ENCODE measurements at places on chromosomes 2 and 18. TPM values are rescaled to one million over a fixed set of nuclear protein-coding genes. Genes with fewer than 3 reads are reported as not detected.

DNA sequence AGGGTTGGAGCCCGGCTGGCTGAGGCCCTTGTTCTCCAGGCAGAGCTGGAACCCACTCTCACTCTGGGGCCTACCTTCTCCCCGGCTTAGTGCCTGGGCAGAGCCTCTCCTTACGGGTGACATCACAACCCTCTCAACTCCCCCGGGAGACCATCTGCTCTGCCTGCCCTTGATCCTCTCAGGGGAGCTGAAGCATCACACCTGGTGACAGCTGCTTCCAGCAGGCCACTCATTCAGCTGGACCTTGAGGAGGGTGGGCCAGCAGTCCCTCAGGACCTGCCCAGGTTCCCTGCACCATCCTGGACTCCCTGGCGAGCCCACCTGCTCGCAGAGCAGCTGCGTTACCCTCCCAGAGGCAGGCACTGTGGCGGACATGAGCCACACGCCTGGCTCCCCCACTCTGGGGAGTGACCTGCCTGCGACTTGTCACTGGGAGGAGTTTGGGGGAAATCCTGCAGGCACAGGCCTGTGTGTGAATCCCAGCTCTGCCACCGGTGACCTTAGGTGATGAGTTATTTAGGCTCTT, 13.1 kb downstream of the HS6ST1 start:
- no peak for DNase-seq
- peaks cover 79% of the 10 kb centered on the region for H3K4me1 ChIP-seq
- H3K27ac ChIP-seq: peak overlapping the region; percentile 6
- no peak overlapping the region for H3K4me3 ChIP-seq

DNA sequence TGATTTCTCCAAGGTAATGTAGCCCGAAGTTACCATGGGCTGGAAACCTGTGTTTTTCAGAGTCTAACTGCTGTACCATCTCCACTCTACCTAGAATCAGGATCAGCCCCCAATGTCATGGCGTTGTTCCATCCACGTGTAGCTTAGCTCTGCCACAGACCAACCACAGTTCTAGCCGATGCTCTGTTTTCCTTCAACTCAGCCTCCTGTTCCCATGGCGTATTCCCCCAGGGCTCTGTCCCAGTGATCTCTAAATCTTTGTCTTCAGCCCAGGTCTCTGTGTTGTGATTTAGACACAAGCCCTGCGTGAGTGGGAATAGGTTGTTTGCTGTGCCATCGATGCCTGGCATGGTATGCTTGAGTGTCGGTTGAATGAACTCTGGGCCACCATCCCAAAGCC, 53.4 kb downstream of the LPIN1 start:
- DNase-seq: no peak
- H3K27ac ChIP-seq: no peak overlapping the region
- no peak overlapping the region for H3K4me3 ChIP-seq
- peaks cover 19% of the 10 kb centered on the region for H3K36me3 ChIP-seq
- H3K27me3 ChIP-seq: no peaks in the 10 kb centered on the region

SRD5A2 gene
- 0.26 TPM for total RNA-seq

DQX1 gene
- total RNA-seq: 2.0 TPM

GRCh38 chr2:136505462-136505861, 259.9 kb upstream of the THSD7B start:
- H3K36me3 ChIP-seq: no peaks in the 10 kb centered on the region
- H3K4me1 ChIP-seq: no peaks in the 10 kb centered on the region
- DNase-seq: no peak
- H3K27ac ChIP-seq: no peak overlapping the region

ZBTB7C gene
- total RNA-seq: 1.3 TPM

EVX2 gene
- not detected for total RNA-seq

TDRD15 gene
- 0.33 TPM for total RNA-seq

DNA sequence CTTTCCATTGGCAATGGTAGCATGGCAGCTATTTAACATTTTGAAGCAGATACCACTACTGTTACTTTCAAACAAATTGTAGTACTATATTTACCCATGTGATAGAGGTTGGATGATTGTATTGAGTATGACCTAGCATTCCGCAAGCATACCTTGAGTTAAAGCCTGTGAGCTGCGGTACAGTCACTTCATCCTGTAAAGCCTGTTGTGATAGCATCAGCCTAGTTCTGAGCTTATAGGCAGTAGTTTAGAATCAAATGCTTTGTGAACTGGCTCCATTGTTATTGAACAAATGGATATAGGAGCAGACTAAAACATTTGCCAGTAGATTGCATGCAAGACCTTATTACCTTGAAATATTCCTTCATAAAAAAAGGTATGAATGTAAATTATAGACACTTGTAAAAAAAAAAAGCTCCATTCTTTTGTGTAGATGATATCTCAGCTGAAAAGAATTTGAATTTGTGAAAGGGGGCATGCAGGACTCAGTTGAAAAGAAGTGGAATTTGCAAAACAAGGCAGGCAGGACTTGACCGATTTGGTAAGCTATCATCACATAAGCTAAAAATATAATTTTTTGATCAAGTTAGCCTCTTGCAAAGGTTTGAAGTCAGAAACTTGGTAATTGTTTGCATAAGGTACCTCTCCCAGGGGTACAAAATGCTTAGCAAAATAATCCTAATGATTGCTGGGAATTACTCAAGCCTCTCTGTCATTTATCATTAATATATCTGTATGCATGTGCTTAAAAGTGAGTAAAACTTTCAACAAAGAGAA, 138.5 kb upstream of the ITGA4 start:
- no peaks in the 10 kb centered on the region for H3K4me1 ChIP-seq
- no peak for DNase-seq
- no peak overlapping the region for H3K4me3 ChIP-seq
- H3K27me3 ChIP-seq: no peaks in the 10 kb centered on the region

UBE2E3 gene
- 30.3 TPM for total RNA-seq

GRCh38 chr18:1559563-1559962, 654.9 kb downstream of the ADCYAP1 start:
- no peak overlapping the region for H3K4me3 ChIP-seq
- H3K27ac ChIP-seq: no peak overlapping the region
- no peaks in the 10 kb centered on the region for H3K27me3 ChIP-seq
- no peaks in the 10 kb centered on the region for H3K36me3 ChIP-seq
- no peak for DNase-seq

DNA sequence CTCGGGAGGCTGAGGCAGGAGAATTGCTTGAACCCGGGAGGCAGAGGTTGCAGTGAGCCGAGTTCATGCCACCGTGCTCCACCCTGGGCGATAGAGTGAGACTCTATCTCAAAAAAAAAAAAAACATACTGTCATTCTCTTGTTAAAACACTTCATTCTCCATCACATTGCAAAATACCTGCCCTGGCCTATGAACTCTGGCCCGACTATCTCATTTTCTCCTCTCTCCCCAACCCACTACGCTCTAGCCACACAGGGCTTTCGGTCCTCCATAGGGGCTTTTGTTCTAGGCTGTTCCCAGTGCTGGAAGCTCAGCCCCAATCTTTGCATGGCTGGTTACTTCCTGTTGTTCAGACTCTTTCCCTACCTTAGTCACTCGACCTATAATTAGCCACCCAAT, 10.3 kb downstream of the CEP76 start:
- no peak overlapping the region for H3K27ac ChIP-seq
- no peaks in the 10 kb centered on the region for H3K27me3 ChIP-seq
- no peak overlapping the region for H3K4me3 ChIP-seq
- no peak for DNase-seq
- H3K36me3 ChIP-seq: no peaks in the 10 kb centered on the region

GRCh38 chr18:47870605-47871004, 59.9 kb downstream of the SMAD2 start:
- H3K4me3 ChIP-seq: no peak overlapping the region
- no peaks in the 10 kb centered on the region for H3K27me3 ChIP-seq
- DNase-seq: no peak
- no peak overlapping the region for H3K27ac ChIP-seq
- H3K36me3 ChIP-seq: no peaks in the 10 kb centered on the region

SLC39A10 gene
- total RNA-seq: 18.7 TPM

DIS3L2 gene
- 27.8 TPM for total RNA-seq

GRCh38 chr2:317501-318424, 29.9 kb upstream of the ALKAL2 start:
- no peak for DNase-seq
- H3K36me3 ChIP-seq: no peaks in the 10 kb centered on the region
- no peaks in the 10 kb centered on the region for H3K27me3 ChIP-seq
- H3K4me1 ChIP-seq: no peaks in the 10 kb centered on the region
- H3K27ac ChIP-seq: no peak overlapping the region

LDLRAD4 gene
- total RNA-seq: 35.9 TPM

DNA sequence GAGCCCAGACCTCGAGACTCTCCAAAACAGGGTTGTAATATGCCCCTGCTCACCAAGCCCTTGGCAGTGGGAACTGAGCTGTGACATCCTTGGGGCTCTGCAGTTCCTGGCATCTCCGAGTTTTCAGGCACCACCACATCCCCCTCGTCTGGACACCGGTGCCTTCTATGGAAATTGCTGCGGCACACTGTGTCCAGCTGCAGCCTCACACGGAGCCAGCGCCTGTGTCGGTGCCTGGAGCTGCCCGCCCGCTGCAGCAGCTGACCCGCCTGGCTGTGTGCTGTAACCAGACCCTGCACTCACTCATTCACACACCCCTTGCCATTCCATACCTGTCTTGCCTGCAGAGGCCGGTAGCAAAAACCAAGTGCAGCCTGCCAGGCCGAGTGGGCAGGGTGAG, 11.8 kb downstream of the IWS1 start:
- H3K36me3 ChIP-seq: no peaks in the 10 kb centered on the region
- no peak for DNase-seq
- no peaks in the 10 kb centered on the region for H3K27me3 ChIP-seq
- H3K27ac ChIP-seq: no peak overlapping the region
- H3K4me1 ChIP-seq: peaks cover 14% of the 10 kb centered on the region

- DNase-seq: no peak
- H3K4me3 ChIP-seq: no peak overlapping the region
- no peaks in the 10 kb centered on the region for H3K36me3 ChIP-seq
- H3K27me3 ChIP-seq: no peaks in the 10 kb centered on the region
These were observed 713.4 kb downstream of the LRRTM4 start for GRCh38 chr2:76808732-76809131.

DNA sequence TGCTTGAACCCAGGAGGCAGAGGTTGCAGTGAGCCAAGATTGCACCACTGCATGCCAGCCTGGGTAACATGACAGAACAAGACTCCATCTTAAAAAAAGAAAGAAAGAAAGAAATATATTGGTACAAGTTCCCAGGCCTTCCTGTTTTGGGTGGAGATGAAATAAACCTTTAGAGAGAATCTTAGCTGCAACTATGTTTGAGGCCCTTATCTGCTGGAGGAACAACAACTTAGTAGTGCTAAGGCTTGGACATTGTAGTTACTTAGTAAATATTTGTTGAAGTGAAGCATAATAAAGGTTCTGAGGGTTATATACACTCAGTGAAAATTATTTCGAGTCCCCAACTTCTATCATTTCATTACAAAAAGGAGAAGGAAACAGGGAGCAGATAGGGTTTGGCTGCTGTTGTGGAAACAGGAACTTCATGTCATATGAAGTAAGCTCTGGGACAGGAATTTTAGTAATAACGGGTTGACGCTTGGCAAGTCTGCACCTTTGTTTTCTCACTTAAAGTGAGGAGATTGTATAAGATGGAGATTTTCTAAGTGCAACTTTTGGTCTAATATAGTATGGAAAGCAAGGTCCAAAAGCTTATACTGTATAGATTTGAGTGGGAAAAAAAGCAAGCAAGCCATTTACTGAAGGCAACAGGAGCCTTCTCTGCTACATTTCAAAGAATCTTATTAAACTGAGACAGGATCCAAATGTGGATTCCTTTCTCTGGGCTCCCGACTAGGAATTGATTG, 40.0 kb upstream of the AGPS start:
- H3K4me3 ChIP-seq: no peak overlapping the region
- peak overlapping the region; percentile 45 for H3K27ac ChIP-seq
- no peaks in the 10 kb centered on the region for H3K36me3 ChIP-seq
- H3K4me1 ChIP-seq: peaks cover 11% of the 10 kb centered on the region
- DNase-seq: no peak

ACMSD gene
- total RNA-seq: 0.52 TPM

DNA sequence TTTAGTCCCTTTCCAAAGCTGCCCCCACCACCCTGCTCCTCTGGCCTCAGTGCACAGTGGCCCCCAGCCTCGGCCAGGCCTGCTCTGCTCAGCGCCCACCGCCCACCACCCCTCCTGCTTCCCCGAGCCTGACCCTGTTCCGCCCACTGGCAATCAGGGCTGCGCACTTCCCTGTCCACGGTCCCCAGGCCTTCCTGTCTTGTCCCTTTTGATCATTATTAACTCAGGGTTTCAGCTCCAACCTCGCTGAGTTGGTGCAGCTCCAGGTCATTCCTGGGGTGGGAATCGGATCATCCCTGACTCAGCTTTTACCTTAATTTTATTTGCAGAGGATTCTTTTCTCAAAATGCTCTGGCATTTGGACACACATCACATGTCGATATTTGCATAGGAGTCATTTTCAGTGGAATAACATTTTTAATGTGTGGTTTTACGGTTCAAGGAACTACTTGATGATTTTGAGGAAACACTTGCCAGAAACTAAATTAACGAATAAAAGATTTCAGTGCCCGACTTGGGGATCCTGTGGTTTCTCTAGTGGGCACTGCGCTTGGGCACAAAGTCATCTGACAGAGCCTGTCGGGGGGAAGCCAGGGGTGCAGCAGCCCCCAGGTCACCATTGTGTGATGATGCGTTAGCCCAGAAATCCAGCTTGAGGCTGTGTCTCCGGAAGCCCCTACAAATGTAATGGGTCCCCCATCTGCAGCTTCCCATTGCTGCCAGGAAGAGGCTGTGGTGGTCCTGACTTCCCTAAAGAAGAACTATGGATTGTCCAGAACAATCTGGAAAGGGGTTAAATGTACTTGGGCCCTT, 1.0 kb upstream of the ESPNL start:
- no peaks in the 10 kb centered on the region for H3K27me3 ChIP-seq
- H3K36me3 ChIP-seq: no peaks in the 10 kb centered on the region
- H3K4me3 ChIP-seq: no peak overlapping the region
- peaks cover 35% of the 10 kb centered on the region for H3K4me1 ChIP-seq
- DNase-seq: no peak

GRCh38 chr18:35164133-35164532, 76.7 kb upstream of the ZNF397 start:
- no peaks in the 10 kb centered on the region for H3K36me3 ChIP-seq
- H3K4me3 ChIP-seq: no peak overlapping the region
- no peak for DNase-seq
- H3K27me3 ChIP-seq: no peaks in the 10 kb centered on the region
- H3K27ac ChIP-seq: no peak overlapping the region

- no peaks in the 10 kb centered on the region for H3K36me3 ChIP-seq
- H3K4me3 ChIP-seq: no peak overlapping the region
- H3K27me3 ChIP-seq: no peaks in the 10 kb centered on the region
- no peaks in the 10 kb centered on the region for H3K4me1 ChIP-seq
- no peak for DNase-seq
These were observed 150.1 kb upstream of the PGAP1 start for GRCh38 chr2:197076652-197077051.

GRCh38 chr2:109129921-109130722, 1.1 kb downstream of the SH3RF3 start:
- H3K27me3 ChIP-seq: no peaks in the 10 kb centered on the region
- no peak overlapping the region for H3K27ac ChIP-seq
- H3K4me1 ChIP-seq: peaks cover 22% of the 10 kb centered on the region

FBXO41 gene
- total RNA-seq: 4.3 TPM
